ENCODE measurements at places on chromosomes 6 and 20. TPM values are rescaled to one million over a fixed set of nuclear protein-coding genes. Genes with fewer than 3 reads are reported as not detected.
A peak's percentile ranks its signal among the peaks of the same experiment; 100 is the strongest.

GRCh38 chr6:112606656-112607435 lies 259.7 kb downstream of the RFPL4B start:
- no peak overlapping the region for H3K27ac ChIP-seq
- H3K36me3 ChIP-seq, result no peaks in the 10 kb centered on the region
- H3K4me1 ChIP-seq, result no peaks in the 10 kb centered on the region
- no peaks in the 10 kb centered on the region for H3K27me3 ChIP-seq
- no peak for DNase-seq

DNA sequence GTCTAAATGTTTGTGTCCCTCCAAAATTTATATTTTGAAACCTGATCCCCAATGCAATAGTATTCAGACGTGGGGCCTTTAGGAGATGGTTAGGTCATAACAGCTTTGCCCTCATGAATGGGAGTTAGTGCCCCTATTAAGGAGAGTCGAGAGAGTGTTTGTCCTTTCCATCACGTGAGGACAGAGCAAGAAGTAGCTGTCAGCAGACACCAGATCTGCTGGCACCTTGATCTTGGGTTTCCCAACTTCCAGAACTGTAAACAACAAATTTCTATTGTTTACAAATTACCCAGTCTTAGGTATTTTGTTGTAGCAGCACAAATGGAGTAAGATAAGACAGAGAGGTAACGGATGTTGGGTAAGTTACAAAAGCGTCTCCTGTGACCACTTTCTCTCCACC lies 46.6 kb downstream of the FAM50B start:
- no peak overlapping the region for H3K4me3 ChIP-seq
- no peaks in the 10 kb centered on the region for H3K4me1 ChIP-seq
- peaks cover 7% of the 10 kb centered on the region for H3K27me3 ChIP-seq
- H3K36me3 ChIP-seq, result no peaks in the 10 kb centered on the region

DNA sequence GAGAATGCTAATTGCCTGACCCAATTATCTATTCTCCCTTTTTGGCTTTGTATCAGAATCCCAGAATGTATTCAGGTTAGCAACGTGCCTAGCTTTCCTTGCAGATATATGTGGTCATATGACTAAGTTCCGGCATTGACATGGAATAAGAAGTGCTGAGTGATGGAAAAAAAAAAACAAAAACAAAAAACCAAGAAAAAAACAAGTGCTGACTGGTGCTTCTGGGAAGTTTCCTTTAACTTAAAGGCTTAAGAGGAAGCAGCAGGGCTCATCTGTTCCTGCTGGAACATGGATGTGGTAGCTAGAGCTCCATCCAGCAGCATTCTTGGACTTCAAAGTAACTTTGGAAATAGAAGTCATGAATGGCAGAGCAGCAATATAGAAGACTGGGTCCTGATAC lies 10.4 kb upstream of the RPF2 start:
- peaks cover 14% of the 10 kb centered on the region for H3K36me3 ChIP-seq
- no peak overlapping the region for H3K27ac ChIP-seq
- no peaks in the 10 kb centered on the region for H3K27me3 ChIP-seq
- H3K4me1 ChIP-seq, result peaks cover 1% of the 10 kb centered on the region
- no peak overlapping the region for H3K4me3 ChIP-seq
- no peak for DNase-seq

GRCh38 chr6:2185466-2185865 lies 59.9 kb downstream of the GMDS start:
- peaks cover 19% of the 10 kb centered on the region for H3K4me1 ChIP-seq
- peaks cover 15% of the 10 kb centered on the region for H3K27me3 ChIP-seq
- no peak overlapping the region for H3K4me3 ChIP-seq
- H3K27ac ChIP-seq, result no peak overlapping the region
- DNase-seq, result no peak
- H3K36me3 ChIP-seq, result no peaks in the 10 kb centered on the region

DNA sequence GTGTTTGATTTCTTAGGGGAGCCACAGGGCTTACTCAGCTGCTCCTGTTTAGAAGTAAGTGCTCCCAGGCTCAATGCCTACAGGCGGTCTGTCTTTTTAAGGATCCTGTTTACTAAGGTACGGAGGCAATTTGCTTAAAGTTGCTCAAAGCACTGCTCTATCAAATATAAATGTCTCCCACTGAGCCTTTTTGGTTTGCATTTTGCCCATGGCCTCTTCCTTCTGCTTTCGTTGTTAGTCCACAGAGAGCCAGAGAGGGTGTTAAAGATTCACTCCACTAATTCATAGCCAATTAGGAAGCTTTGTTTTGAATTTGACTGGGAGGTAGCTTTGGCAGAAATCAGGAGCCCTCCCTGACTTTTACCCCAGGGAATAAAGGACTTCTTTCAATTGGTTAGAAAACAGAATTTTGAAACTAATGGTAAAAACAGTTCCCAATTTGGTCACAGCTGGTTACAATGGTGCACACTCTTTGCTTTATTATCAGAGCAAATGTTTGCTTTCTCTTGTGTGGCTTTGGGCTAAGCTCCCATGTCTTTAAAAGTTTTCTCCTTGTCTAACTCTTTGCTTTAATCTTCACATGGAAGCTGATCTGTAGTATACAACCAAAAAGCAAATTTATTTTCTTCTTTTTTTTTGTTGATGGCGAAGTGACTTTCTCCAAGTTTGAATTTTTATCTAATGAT lies 126.2 kb downstream of the IMPG1 start:
- no peaks in the 10 kb centered on the region for H3K4me1 ChIP-seq
- no peaks in the 10 kb centered on the region for H3K36me3 ChIP-seq
- no peak overlapping the region for H3K4me3 ChIP-seq
- H3K27ac ChIP-seq, result no peak overlapping the region

- H3K27ac ChIP-seq, result no peak overlapping the region
- H3K4me1 ChIP-seq, result peaks cover 15% of the 10 kb centered on the region
- H3K27me3 ChIP-seq, result peaks cover 5% of the 10 kb centered on the region
- DNase-seq, result peak; percentile 50
- H3K36me3 ChIP-seq, result no peaks in the 10 kb centered on the region
These were observed 19.0 kb upstream of the TLDC2 start for GRCh38 chr20:36856691-36857635.

GRCh38 chr6:170033666-170034065 lies 257.2 kb downstream of the DLL1 start:
- DNase-seq, result no peak
- H3K27me3 ChIP-seq, result no peaks in the 10 kb centered on the region
- H3K4me3 ChIP-seq, result no peak overlapping the region

- no peaks in the 10 kb centered on the region for H3K4me1 ChIP-seq
- H3K27me3 ChIP-seq, result no peaks in the 10 kb centered on the region
- H3K27ac ChIP-seq, result no peak overlapping the region
- no peak overlapping the region for H3K4me3 ChIP-seq
These were observed 59.1 kb downstream of the FOXA2 start for GRCh38 chr20:22525069-22525820.

Gene SRXN1
- total RNA-seq, result 13.3 TPM

Gene CYP24A1
- 0.92 TPM for total RNA-seq

Gene TFB1M
- 45.1 TPM for total RNA-seq

Gene FUCA2
- total RNA-seq, result 16.8 TPM
